Fibroblast of upper back skin (primary cell): ENCODE measurements at places on chromosomes 1 and 21.

DNA sequence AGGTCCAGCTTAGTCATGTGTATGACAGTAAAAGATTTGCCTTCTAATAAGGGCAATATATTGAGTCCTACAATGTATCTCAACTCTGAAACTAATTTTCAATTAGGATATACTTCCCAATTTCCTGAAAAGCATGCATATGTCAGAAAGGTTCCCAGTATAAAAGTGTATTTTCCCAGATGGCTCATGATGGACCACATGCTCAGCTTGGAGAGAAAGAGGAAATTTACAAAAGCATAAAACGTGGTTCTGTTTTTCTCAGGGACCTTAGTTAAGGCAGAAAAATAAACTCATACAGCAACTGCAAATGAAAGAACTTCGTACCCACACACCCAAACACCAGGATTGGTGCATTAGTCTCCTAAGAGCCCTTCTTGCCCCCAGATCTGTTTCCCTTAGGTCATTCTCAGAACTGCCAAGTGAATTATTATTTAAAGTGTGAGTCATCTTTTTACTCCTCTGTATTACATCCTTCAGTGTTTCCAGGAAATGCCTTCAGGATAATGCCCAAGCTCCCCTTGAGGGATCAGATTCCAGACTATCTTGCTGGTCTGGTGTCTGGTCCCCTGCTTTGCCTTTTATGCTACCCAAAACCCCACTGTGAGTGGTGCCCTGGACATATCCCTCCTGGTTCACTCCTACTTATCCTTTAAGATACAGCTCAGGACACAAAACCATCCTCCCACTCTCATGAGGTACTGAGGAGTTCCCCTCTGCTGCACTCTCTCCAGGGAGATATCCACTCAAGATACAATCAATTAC is 57.4 kb downstream of the SSX2IP start:
- peak; percentile 74 for DNase-seq

DNA sequence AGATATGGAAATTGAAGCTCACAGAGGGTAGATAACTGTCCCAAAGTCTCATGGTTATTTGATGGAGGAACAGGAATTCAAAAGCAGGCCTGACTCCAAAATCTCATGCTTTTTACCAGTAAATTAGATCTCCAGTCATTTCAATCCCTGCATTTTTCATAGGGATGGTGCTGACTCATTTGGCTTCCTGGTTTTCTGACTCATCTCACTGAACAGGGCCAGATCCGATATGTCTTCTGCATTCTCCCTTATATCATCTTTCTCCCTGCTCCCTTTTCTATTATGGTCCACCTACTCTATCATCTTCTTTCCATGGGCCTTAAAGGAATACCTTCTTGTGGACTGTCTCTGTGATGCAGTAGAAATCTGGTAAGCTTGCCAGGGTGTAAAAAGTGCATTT is 187.2 kb downstream of the FGGY start:
- DNase-seq: peak; percentile 96

DNA sequence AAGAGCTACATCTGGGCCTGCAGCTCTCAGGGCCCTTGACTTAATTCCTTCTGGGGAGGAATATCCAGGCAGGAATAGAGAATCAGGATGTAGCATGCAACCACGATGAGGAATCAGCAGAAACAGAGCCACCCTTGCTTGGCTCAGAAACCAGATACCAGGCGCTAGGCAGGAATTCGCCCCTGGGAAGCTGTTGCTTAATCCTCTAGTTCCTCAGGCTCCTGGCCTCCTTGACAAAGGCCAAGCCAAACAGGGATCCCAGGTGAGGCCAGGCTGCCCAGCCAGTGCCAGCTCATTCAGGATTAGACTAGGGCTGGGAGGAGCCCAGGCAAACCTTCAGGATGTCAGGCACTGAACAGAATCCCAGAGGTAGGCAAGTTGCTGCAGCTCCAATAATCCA is 48.2 kb upstream of the IRF2BP2 start:
- DNase-seq: peak; percentile 75

- peak; percentile 74 for DNase-seq
Measured at GRCh38 chr1:64172458-64172983, 30.9 kb upstream of the UBE2U start.

DNA sequence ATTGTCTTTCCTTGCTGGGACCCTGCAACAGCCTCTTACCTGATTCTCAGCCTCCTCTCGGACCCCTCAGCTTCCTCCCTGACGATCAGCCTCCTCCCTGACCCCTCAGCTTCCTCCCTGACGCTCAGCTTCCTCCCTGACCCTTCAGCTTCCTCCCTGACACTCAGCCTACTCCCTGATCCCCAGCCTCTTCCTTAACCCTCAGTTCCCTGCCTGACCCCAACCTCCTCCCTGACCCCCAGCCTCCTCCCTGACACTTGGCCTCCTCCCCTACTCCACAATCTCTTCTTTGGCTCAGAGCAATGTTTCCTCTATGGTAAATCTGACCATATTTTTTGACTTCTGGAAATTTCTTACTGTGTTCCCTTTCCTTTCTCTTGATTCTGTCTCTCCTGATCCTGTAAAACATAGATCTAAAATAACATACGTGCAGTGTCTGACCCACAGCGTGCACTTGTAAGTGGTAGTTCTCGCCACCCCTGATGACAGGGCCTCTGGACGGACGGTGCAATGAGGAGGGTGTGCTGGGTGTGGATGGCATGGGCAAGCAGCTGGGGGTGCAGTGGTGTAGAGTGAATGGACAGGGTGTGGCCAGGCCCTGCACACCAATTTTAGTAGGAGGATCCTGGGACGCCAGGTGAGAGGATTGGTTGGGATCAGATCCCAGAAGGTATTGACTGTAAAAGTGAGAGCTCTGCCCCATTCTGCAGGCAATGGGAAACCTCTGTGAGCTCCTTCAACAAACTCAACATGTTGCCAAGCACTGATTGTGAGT is 264.1 kb downstream of the FOXD2 start:
- no peak for DNase-seq

DNA sequence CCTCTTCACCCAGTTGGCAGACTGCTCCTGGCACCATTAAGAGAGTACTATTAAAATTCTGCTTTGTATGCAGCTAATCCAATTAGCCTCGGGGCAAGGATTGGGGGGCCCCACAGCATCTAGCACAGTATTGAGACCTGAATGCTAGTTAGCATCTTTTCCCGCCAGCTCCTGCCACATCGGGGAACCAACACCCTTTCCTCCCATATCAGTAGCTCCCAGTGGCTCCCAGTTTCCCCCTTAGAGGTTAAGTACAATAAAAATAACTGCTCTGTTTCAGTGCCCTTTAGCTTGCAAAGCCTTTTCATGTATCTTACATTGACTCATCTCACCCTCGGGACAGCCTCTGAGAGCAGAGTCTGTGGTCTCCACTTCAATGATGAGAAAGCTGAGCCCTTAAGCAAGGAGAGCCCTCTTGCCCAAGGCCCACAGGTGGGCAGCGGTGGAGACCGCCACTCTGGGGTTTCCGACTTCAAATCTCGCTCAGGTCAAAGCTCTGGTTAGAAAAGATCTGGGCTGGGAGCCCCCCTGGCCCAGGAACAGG is 4.2 kb upstream of the PMVK start:
- DNase-seq: no peak

DNA sequence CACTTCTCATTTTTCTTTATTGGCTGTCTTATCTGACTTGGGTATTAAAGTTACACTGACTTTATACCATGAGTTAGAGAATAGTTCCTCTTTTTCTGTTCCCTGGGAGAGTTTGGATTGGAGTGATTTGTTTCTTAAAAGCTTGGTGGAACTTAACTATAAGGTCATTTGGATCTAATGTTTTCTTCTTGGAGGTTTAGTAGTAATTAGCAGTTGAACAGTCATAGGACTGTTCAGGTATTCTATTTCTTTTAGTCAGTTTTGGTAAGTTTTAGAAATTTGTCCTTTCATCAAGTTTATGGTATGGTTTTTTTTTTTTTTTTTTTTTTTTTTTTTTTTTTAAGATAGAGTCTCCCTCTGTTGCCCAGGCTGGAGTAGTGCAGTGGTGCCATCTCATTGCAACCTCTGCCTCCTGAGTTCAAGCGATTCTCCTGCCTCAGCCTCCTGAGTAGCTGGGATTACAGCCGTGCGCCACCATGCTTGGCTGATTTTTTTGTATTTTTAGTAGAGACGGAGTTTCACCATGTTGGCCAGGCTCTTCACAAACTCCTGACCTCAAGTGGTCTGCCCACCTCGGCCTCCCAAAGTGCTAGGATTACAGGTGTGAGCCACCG is 6.3 kb downstream of the TTC3 start:
- no peak for DNase-seq

- DNase-seq: peak; percentile 48
Measured at GRCh38 chr1:159953536-159954515, at the start of gene SLAMF9. Gene SLAMF9, minus strand, starts transcription at chr1:159954237. Its CDS starts 100 bp downstream, at chr1:159954137.

GRCh38 chr21:39825250-39825649 is 42.0 kb upstream of the PCP4 start:
- DNase-seq: no peak

- DNase-seq: no peak
Measured at GRCh38 chr1:119697598-119697997, 14.1 kb upstream of the PHGDH start.

DNA sequence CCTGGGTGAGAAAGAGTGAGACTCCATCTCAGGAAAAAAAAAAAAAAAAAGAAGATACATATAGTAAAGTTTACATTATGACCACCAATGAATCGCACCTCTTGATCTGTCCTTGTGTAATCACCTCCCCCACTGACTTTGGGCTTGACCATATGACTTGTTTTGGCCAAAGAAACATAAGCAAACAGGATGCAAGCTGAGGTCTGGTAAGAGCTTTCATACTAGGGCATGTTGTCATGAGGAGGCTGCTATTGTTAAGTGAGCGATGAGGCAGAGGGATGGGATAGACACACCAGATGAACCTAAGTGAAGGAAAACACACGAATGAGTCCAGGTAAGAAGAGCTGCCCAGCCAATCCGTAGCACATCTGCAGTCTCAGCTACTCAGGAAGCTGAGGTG is 10.7 kb downstream of the ENAH start:
- no peak for DNase-seq

DNA sequence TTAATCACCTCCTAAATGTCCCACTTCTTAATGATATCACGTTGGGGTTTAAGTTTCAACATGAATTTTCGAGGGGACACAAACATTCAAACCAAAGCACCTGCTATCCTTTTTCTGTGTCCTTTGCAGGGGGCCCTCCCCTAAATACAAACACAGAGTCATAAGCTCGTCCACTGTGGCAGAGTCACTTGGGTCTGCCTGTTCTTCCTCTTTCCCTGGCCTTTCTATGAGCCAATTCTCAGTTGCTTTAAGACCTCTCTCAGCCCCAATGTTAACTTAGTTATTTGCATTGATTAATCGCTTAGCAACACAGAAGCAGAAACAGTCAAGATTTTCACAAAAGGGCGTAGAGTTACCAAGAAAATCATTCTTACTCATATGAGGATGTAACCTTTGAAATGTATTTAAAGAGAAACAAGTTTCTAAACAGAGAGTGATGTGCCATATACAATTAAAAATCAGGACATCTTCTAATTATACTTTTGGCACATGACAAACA is 14.9 kb downstream of the APCS start:
- DNase-seq: no peak
